Stimulated activated CD8-positive, alpha-beta memory T cell treated with anti-CD3 and anti-CD28 coated beads, Interleukin-2, amount 100 ng/mL, for 1 hour (primary cell): ENCODE measurements at places on chromosomes 6 and 20.

- no peak for DNase-seq
These were observed 238.1 kb downstream of the RNGTT start for GRCh38 chr6:88725111-88725975.

GRCh38 chr20:16778159-16778558 is 30.0 kb downstream of the OTOR start:
- DNase-seq, result no peak

GRCh38 chr20:48680650-48681049 is 147.1 kb downstream of the PREX1 start:
- no peak for DNase-seq

- DNase-seq, result no peak
These were observed 151.4 kb upstream of the LAMA2 start for GRCh38 chr6:128731249-128732165.

DNA sequence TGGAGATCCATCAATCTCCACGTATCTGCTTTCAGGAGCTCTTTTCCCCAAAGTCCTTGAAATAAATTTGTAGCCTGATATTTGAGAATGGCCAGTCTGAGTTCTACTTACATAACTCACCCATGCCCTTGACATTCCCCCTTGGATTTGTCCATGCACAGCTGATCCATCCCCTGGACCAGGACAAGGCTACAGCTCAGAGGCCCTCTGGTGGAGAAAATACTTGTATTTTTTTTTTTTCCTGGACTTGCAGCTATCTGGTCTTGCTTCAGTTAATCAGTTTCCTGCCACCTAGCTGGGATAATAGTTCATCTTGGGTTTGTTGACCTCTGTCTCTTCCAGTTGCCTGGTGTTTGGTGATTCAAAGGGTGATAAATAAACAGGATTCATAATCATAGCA is 467.6 kb downstream of the DHX35 start:
- no peak for DNase-seq

GRCh38 chr6:11675601-11676000 is 103.0 kb downstream of the ADTRP start:
- no peak for DNase-seq
